Fibroblast of lung (primary cell): ENCODE measurements at places on chromosomes 7 and 10. TPM values are rescaled to one million over a fixed set of nuclear protein-coding genes. Genes with fewer than 3 reads are reported as not detected.

The GNAT3 gene
- not detected in 2 replicates for total RNA-seq

The TBL2 gene
- total RNA-seq: 58.6 and 83.2 TPM in 2 replicates

The EGFR gene
- total RNA-seq: 36.0 and 55.3 TPM in 2 replicates

The GPR26 gene
- not detected in 2 replicates for total RNA-seq

The KNDC1 gene
- 0.26 and 0.50 TPM in 2 replicates for total RNA-seq

The NXPH1 gene
- total RNA-seq: not detected in 2 replicates

The LYZL2 gene
- not detected in 2 replicates for total RNA-seq

The CDNF gene
- 1.2 and 1.5 TPM in 2 replicates for total RNA-seq

The DPYSL4 gene
- 0.26 and 0.83 TPM in 2 replicates for total RNA-seq

The CFAP46 gene
- 0.26 and 0.66 TPM in 2 replicates for total RNA-seq

The SGCE gene
- total RNA-seq: 93.2 and 106 TPM in 2 replicates
